Stimulated activated CD8-positive, alpha-beta memory T cell treated with anti-CD3 and anti-CD28 coated beads, Interleukin-4, amount 100 ng/mL, for 1 hour (primary cell): ENCODE measurements at places on chromosomes 2 and 18.

GRCh38 chr2:219056896-219057708 is 3.6 kb downstream of the IHH start:
- no peak for DNase-seq

DNA sequence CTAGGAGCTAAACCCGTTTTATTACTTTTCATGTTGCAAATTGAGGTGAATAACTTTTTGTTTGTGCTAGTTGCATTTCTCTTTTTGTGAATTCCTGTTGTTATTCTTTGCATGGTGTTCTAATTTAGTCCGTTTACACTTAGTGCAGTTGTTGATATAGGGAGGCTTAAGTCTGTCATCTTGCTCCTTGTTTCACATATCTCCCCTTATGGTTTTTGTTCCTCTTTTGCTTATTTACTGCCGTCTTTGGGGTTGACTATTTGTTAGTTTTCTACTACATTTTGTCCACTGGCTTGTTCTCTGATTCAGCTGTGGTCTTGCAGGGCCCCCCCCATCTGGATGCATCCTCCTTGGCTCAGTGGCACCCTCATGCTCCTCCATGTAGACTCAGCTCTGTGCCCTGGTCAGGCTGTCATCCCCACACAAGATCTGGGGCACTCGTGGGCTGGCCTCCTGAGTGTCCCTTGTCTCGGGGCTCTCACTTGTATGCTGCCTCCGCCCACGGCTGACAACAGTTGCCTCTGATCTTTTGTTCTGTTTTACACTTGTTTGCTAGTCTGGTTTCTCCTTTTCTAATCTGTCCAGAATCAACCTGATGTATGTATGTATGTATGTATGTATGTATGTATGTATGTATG is 42.9 kb upstream of the ASB1 start:
- no peak for DNase-seq

DNA sequence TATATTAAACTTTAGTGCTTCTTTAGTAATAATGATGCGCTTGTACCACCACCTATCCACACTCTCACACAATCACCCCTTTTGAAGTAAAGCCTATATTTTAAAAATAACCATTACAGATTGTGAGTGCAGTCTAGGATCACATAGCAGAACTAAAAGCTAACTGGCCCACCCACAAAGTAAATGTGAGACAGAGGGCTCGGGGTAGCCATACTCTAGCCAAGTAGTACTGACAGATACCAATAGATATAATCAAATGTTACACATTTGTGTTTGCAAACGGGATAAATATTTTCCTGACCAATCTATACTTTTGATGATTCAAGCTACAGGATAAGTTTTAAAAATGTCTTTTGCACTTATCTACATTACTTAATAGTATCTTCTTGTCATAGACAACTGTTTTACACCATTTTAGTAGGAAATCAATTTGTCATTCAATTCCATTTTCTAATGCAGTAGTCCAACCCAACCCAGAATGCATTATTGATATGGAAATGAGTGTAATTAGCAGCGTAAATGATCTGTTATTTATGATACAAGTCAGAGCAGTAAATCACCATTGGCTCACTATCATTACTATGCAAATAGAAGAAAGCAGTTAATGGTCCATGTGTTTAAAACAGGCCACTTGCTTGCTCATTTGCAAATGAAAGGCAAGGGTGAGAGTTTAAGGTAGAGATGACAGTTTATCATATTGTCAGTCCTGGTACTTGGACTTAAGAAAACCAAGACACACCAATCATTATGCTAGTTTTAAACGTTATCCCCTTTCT is 111.8 kb downstream of the ERBB4 start:
- DNase-seq = no peak

- no peak for DNase-seq
These were observed 123.2 kb downstream of the TMEM17 start for GRCh38 chr2:62382757-62383156.

- DNase-seq = no peak
These were observed 88.1 kb downstream of the ASXL2 start for GRCh38 chr2:25790074-25790790.

DNA sequence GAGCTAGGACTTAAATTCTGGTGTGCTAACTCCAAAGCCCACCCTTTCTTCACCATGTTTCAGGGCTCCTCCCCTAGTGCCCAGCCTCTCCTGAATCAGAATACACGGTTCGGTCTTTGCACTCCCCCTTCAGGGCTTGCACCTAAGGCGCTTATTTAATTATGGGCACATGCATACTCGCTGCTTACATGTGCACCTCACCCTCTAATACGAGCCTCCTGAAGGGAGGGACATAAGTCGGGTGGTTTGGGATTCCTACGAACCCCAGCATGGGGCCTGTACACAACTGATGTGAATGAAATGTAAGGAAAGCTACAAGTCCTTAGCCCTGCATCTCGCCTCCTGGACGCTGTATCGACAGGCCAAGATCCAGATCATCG is 435 bp downstream of the IFT172 start:
- DNase-seq = no peak

GRCh38 chr18:55404136-55404830 is 183.7 kb downstream of the TCF4 start:
- no peak for DNase-seq

DNA sequence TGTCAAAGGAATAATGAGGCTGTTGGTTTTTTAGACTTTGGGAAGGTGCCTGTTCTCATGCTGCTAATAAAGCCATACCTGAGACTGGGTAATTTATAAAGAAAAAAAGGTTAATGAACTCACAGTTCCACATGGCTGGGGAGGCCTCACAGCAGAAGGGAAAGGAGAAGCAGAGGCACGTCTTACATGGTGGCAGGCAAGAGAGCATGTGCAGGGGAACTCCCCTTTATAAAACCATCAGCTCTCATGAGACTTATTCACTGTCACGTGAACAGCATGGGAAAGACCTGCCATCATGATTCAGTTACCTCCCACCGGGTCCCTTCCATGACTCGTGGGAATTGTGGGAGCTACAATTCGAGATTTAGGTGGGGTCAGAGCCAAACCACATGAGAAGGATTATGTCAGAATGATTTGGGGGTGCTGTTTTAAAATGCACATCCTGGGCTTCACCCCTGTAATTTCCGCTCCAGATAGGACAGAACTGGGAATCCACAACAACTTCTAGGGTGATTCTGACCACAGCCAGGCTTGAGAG is 37.8 kb downstream of the TCF7L1 start:
- no peak for DNase-seq

DNA sequence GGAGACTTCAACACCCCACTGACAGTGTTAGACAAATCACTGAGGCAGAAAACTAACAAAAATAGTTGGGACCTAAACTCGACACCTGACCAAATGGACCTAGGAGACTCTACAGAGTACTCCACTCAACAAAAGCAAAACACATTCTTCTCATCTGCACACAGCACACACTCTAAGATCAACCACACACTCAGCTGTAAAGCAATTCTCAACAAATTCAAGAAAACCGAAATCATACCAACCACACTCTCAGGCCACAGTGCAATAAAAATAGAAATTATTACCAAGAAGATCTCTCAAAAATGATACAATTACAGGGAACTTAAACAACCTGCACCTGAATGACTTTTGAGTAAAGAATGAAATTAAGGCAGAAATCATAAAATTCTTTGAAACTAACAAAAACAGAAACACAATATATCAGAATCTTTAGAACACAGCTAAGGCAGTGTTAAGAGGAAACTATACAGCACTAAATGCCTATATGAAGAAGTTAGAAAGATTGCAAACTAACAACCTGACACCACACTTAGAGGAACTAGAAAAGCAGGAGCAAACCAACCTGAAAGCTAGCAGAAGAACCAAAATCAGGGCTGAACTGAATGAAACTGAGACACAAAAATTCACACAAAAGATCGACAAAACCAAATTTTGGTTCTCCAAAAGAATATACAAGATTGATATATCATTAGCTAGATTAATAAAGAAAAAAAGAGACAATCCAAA is 46.3 kb downstream of the RTTN start:
- DNase-seq = no peak

DNA sequence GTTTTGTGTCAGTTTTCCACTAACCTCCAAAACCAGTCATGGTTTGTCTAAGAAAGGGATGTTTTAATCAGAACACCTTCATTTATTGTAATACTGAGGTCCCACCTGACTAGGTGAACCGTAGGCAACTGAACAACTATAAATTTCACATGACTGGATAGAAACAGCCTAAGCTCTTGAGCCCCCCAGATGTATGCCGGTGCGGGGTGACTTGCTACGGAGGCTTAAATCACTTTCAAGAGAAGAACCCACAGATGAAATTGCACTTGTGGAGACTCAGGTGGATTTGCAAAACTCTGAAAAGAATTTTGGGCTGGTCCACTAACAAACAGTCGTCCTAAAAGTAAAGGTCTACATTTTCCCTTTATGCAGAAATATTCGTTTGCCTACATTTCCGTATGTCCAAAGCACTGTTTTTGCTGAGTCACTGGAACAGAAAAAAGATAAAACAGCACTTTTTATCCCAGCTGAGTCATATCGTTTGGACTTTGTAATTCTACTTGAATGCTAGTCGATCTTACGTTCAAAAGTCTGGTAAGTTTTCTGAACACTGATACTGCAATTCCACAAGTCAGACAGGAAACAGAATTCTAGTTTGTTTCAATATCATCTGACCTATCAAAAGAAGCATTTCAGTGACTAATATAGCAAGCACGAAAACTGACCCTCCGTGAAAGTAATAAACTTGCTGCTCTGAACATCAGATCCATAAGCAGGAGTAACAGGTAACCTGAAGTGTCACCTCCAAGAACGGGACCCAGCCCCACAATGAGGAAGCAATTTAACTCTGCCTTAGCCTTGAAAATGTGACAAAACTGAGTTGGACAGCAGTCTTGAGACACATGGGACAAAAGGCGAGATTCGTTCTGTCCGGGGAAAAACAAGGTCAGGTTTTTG is 18.1 kb downstream of the ZNF516 start:
- no peak for DNase-seq

DNA sequence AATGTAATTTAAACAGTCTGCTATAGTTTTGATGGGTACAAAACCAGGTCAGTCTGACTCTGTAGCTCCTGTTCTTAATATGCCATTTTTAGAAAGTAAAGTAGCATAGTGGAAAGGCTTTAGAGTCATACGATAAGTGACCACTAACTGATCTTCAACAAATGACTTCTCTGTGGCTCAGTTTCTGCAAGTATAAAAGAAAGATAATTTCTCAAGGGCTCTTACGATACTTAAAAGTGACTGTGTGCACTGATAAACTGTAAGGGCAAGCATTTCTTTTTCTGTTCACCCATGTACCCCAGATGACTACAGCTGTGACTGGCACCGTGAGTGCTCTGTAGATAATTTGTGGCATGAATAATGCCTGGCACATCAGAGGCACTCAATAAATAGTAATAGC is 178.7 kb downstream of the LCLAT1 start:
- DNase-seq = no peak

GRCh38 chr2:46296216-46296839 is 879 bp upstream of the EPAS1 start:
- no peak for DNase-seq

DNA sequence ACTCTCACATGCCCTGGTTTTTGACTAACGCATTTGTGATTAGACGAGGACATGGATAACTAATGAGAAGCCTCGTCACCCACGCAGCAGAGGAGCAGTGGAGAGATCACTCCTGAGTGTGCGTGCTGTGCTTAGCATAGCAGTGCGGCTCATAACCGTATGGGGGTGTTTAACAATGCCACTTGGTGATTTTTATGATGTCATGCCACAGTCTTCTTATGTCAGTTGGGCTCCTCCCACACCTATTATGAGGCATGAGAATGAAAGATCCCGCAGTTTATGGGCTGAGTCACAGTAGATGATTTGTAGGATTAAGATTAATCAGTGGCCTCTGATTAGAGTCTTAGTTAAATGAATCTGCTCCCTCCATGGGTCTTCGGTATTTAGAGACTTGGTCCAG is 2.5 kb upstream of the SMIM21 start:
- no peak for DNase-seq

DNA sequence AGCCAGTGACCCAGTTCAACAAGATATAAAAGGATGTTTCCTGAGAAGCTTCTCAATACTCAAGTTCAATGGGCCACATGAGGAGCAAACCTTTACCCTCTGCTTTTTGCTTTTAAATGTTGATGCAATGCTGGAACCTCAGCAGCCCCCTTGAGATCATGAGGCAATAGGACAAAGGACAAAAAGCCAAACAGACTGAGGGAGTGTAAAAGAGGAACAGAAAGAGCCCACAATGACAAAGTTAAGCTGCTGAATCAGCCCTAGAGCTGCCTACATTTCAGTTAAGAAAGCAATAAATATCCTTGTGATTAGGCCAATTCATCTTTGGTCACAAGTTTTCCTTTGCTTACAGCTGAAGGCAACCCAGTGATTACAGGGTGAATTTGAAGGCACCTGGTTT is 76.9 kb downstream of the MRO start:
- DNase-seq = no peak

DNA sequence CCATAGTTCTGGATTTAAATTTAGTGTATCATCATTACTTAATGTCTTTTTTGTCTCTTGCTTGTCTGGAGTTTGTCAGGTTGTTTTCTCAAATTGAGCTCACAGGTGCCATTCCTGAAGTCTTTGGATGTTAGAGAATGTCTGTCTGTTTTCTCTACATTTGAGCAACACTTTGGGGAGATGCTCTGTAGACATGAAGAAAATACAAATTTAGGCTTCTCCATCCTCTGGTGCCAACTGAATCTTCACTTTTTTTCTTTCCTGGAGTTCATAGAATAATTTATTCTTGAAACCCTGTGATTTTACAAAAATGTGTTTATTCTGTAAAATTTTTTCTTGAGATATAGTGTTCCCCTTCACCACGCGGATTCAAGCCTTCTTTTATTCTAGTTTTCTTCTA is 256.4 kb upstream of the HDAC4 start:
- no peak for DNase-seq

GRCh38 chr2:170744248-170745002 is 25.8 kb upstream of the ERICH2 start:
- no peak for DNase-seq

DNA sequence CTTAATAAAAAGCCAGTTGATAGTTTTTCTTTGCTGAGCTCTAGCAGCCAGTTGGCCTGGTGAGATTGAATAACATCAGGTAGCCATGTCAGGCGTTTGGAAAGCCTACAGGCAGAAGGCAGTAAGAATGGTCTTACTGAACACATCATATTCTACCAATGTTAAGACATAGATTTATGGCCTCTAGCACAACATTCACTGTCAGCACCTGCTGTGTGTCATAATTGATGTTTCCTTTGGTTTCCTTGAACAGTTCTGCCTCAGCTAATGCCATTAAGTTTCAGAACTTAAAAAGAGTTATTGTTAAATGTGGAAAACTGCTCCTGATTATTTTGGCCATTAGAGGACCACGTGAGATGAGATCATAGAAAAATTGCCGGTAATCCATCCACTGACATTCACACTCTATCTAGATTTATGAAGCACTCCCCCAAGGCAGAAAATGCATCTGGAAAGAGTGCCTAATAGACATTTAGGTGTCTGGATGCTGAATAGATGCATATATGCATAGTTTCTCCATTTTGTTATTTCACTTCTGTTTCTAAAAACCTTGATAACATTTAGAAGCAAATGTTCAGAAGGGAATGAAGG is 434.7 kb downstream of the PTPRM start:
- no peak for DNase-seq

- DNase-seq = no peak
These were observed 334.7 kb upstream of the ZEB2 start for GRCh38 chr2:144854596-144854995.

- no peak for DNase-seq
These were observed 9.0 kb upstream of the CIB4 start for GRCh38 chr2:26649992-26650712.
